ENCODE measurements at places on chromosomes 1 and 21.

GRCh38 chr1:36755303-36756230 lies 272.9 kb upstream of the CSF3R start:
- DNase-seq = no peak

GRCh38 chr1:203176273-203177035 lies 828 bp upstream of the MYBPH start:
- no peak for DNase-seq

- no peak for DNase-seq
These were observed 137.1 kb downstream of the PIK3R3 start for GRCh38 chr1:45995298-45995697.

- peak; percentile 50 for DNase-seq
These were observed 862 bp upstream of the SGIP1 start for GRCh38 chr1:66532798-66533783.

GRCh38 chr1:195428927-195429326 lies 1179.3 kb downstream of the KCNT2 start:
- DNase-seq = no peak

All from DMS153 (cell line).